ENCODE measurements at places on chromosomes 13 and 19.
A peak's percentile ranks its signal among the peaks of the same experiment; 100 is the strongest.

DNA sequence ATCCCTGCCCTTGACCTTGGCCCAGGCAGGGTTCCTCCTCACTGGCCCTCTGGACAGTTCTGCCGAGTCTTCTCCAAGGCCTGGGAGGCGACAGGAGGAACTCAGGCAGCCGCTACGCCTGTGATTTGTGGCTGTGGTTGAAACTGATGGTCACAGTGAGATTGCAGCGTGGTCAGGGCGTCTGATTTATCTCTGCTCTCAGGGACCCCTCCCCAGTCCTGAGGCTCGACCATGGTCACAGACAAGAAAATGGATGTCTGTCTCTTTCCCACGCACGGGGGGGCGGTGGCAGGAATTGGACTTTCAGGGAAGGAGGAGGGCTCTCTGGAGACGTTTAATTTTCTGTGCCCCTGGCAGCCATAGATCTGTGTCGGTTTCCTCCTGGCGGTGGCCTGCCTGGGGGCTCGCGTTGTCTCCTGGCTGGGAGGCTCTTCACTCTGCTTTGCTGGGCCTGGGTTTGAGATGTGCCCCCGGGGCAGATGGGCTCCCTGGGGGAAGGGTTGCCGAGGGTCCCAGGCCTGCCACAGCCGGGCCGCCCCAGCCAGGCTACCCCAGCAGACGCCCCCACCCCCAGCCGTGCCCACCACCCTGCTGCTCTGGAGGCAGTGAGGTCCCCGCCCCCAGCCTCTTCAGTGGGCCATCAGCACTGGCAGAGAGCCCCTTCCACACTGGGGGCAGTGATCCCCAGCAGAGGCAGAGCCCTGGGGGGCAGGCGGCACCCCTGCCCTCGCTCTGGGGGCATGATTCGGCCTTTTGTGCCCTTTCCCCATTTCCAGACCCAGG is 167.4 kb downstream of the KDM4B start:
- H3K27me3 ChIP-seq, result peaks cover 14% of the 10 kb centered on the region
- H3K4me1 ChIP-seq, result peaks cover 26% of the 10 kb centered on the region
- no peak overlapping the region for H3K4me3 ChIP-seq
- H3K36me3 ChIP-seq, result peaks cover 42% of the 10 kb centered on the region

DNA sequence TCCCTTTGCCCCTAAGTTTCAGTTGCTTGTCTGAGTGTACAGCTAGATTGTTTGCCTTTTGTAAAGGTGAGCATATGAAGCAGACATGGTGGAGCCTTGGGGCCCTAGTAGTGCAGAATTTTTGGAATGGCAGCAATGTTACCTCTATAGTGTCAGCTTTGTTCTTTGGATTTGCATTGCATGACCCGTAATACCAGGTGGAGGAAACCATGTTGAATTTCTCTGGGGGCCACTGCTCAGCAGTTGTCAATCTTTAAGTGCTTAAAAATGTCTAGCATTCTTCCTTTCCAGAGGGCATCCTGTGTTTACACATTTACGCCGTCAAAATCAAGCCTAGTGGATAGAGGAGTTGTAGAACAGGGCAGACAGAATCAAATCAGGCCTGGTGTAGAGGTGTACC is 303.3 kb downstream of the ATP8A2 start:
- H3K4me3 ChIP-seq, result no peak overlapping the region
- no peaks in the 10 kb centered on the region for H3K36me3 ChIP-seq
- H3K27ac ChIP-seq, result no peak overlapping the region
- no peak for DNase-seq

- no peak overlapping the region for H3K4me3 ChIP-seq
- no peaks in the 10 kb centered on the region for H3K36me3 ChIP-seq
- no peak overlapping the region for H3K27ac ChIP-seq
- DNase-seq, result no peak
- peaks cover 4% of the 10 kb centered on the region for H3K27me3 ChIP-seq
Measured at GRCh38 chr19:33875071-33875470, 78.4 kb downstream of the KCTD15 start.

DNA sequence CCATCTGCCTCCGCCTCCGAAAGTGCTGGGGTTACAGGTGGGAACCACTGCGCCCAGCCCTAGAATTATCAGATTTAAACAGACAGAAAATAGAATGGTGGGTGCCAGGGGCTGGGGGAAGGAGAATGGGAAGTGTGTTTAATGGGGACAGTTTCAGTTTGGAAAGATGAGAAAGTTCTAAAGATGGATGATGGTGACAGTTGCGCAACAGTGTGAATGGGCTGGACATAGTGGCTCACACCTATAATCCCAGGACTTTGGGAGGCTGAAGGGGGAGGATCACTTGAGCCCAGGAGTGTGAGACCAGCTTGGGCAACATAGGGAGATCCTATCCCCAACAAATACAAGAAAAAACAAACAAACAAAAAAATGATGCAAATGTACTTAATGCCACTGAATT is 15.9 kb downstream of the KANK2 start:
- H3K27ac ChIP-seq, result no peak overlapping the region
- H3K4me1 ChIP-seq, result peaks cover 8% of the 10 kb centered on the region
- no peaks in the 10 kb centered on the region for H3K36me3 ChIP-seq
- no peak overlapping the region for H3K4me3 ChIP-seq

- H3K4me3 ChIP-seq, result no peak overlapping the region
- no peaks in the 10 kb centered on the region for H3K27me3 ChIP-seq
- H3K4me1 ChIP-seq, result peaks cover 13% of the 10 kb centered on the region
- peaks cover 23% of the 10 kb centered on the region for H3K36me3 ChIP-seq
Measured at GRCh38 chr19:4099041-4099764, 24.7 kb downstream of the MAP2K2 start.

- no peaks in the 10 kb centered on the region for H3K36me3 ChIP-seq
- no peaks in the 10 kb centered on the region for H3K4me1 ChIP-seq
- H3K27ac ChIP-seq, result no peak overlapping the region
- DNase-seq, result no peak
- no peaks in the 10 kb centered on the region for H3K27me3 ChIP-seq
Measured at GRCh38 chr13:80035096-80035495, 305.8 kb downstream of the SPRY2 start.

DNA sequence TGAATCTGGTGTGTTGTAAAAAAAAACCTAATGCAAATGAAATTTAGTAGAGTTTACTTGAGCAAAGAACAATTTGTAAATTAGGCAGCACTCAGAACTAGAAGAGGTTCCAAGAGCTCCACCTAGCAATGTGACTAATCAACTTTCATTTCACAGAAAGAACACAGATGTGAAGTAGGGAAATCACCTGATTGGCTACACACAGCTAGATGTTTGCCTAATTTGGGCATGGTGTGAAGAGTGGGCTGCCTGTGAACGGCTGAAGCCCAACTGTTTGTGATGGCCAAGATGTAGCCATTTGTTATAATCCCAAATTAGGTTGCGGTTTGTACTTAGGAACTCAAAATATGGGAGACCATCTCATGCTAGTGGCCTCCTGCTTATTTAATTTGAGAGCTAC is 724.4 kb upstream of the SLITRK5 start:
- H3K27ac ChIP-seq, result no peak overlapping the region
- H3K4me3 ChIP-seq, result no peak overlapping the region
- no peaks in the 10 kb centered on the region for H3K27me3 ChIP-seq
- no peaks in the 10 kb centered on the region for H3K4me1 ChIP-seq
- DNase-seq, result no peak

GRCh38 chr13:109400209-109400608 is 386.2 kb downstream of the IRS2 start:
- H3K36me3 ChIP-seq, result no peaks in the 10 kb centered on the region
- no peak overlapping the region for H3K4me3 ChIP-seq
- no peak for DNase-seq
- no peaks in the 10 kb centered on the region for H3K4me1 ChIP-seq
- no peak overlapping the region for H3K27ac ChIP-seq

DNA sequence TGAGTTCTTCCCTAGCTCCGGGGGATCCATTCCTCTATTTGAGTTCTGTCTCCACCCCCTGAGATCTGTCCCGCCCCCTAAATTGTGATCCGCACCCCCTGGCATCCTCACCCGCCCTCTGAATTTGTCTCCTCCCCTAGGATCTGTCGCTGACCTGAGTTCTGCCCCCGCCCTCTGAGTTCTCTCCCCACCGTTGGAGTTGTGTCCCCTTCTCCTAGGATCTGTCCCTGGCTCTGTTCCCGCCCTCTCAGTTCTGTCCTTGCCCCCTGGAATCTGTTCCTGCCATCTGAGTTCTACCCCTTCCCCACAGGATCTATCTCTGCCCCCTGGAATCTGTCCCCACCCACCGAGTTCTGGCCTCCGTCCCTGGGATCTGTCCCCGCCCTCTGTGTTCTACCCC is 1.0 kb upstream of the SLC17A7 start:
- no peak overlapping the region for H3K27ac ChIP-seq
- peak; percentile 52 for DNase-seq
- peaks cover 17% of the 10 kb centered on the region for H3K36me3 ChIP-seq
- H3K4me3 ChIP-seq, result peak overlapping the region; percentile 81

DNA sequence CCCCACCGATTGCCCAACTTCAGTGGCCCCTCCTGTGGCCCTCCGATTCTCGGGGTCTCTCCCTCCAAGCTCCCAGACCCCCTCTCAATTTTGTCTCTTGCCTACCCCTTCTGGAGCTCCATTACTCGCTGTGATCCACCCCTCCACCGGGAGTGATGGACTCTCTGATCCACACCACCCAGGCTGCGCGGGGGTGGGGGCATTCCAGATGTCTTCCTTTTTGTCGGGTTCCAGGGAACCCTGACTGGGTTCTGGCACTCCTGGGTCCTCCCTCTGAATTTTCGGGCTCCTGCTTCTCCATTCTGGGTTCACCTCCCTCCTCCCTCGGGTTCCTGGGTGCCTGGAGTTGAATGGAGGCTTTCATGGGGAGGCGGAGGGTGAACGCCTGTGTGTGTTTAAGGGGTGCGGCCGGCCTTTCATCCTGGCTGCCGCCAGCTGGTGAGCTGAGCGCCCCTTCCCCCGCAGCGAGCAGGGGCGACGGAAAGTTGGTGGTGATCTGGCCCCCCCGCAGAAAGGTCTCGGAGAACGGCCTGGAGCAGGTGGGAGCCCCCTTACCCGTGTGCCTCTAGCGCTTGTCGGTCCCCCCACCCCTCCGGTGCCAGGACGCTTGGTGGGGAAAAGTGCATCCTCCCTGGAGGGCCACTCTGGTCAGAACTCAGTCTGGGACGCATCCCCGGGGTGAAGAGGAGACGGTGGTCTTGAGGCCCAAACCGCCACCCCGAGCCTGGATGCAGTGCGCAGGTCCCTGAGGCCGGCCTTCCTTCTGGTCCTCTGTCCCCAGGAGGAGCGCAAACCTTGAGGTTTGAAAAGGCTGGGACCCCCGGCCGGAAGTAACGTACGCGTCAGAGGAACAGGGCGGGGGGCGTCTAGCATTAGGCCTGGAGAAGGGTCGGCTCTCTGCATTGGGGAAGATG is 1.6 kb downstream of the MISP3 start:
- peak overlapping the region; percentile 85 for H3K27ac ChIP-seq
- peak overlapping the region; percentile 91 for H3K4me3 ChIP-seq
- DNase-seq, result peak; percentile 43
- no peaks in the 10 kb centered on the region for H3K36me3 ChIP-seq
- H3K4me1 ChIP-seq, result peaks cover 32% of the 10 kb centered on the region
- H3K27me3 ChIP-seq, result peaks cover 56% of the 10 kb centered on the region

- peak within 1 kb of the TSS; percentile 88 for H3K27ac ChIP-seq
- H3K36me3 ChIP-seq, result peaks cover 25% of the 10 kb centered on the region
- H3K4me3 ChIP-seq, result peak within 1 kb of the TSS; percentile 88
Measured at GRCh38 chr19:32345261-32346207, at the start of gene ZNF507. TSS of gene ZNF507 (plus strand) at chr19:32345610. CDS start at chr19:32352831, 7,221 bp downstream.

DNA sequence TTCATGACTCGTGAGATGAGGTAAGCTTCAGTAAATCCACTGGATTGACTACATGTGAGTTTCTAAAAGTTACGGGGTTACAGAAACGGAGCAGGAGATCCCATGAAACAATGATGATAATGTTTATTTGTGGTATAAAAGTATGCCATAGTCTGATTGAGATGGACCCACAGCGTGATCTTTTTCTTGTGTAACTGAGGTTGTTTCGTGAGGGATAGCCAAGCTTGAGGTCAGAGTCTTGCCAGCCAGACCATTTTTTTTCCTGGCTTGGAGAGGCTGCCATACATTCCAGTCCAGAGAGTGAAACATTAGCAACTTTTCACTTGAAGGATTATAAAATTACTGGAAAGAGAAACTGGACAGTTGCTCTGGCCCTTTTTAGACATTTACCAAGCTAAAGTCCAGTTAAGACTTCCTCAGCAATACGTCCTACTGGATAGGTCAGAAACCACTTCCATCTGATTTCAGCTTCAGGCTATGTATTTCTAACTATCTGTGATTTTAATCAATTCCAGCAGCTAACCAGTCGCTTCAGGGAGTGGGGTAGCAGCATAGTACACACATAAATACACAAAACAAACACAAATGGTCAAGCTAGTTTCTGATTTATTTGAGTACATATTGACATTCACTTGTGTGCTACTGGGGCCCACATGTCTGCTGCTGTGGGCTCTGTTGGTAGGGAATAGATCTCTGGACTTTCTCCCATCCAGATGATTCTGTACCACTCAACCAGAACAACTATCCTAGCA is 194.6 kb downstream of the POSTN start:
- H3K27me3 ChIP-seq, result no peaks in the 10 kb centered on the region
- H3K36me3 ChIP-seq, result no peaks in the 10 kb centered on the region
- H3K27ac ChIP-seq, result no peak overlapping the region
- H3K4me1 ChIP-seq, result no peaks in the 10 kb centered on the region

- H3K27me3 ChIP-seq, result peaks cover 10% of the 10 kb centered on the region
- H3K36me3 ChIP-seq, result no peaks in the 10 kb centered on the region
- H3K4me1 ChIP-seq, result no peaks in the 10 kb centered on the region
- no peak overlapping the region for H3K4me3 ChIP-seq
- no peak overlapping the region for H3K27ac ChIP-seq
- no peak for DNase-seq
Measured at GRCh38 chr13:98429531-98429930, 147.4 kb downstream of the STK24 start.

GRCh38 chr19:49676136-49676783 is 811 bp upstream of the PRMT1 start:
- H3K4me3 ChIP-seq, result peak overlapping the region; percentile 90
- peaks cover 12% of the 10 kb centered on the region for H3K36me3 ChIP-seq
- peak overlapping the region; percentile 97 for H3K27ac ChIP-seq
- no peak for DNase-seq
- H3K27me3 ChIP-seq, result no peaks in the 10 kb centered on the region

DNA sequence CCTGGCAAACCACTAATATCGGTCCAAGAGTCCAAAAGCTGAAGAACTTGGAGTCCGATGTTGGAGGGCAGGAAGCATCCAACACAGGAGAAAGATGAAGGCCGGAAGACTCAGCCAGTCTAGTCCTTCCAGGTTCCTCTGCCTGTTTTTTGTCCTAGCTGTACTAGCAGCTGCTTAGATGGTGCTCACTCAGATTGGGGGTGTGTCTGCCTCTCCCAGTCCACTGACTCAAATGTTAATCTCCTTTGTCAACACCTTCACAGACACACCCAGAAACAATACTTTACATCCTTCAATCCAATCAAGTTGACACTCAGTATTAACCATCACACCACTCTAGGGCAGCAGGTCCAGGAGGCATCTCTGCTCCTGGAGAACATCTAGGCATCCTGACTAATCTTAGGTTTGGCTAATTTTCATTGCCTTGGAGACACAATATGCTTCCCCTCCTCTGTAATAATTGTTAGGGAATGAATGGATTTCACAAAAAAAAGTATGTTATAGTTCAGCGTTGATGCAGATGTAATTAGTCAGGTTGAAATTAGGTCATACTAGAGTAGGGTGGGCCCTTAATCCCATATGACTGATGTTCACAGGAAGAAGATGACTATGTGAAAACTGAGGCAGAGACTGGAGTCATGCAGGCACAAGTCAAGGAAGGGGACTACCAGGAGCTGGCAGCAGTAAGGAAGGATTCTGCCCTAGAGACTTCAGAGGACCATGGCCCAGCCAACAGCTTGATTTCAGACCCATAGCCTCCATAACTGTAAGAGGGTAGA is 183.4 kb downstream of the RBM26 start:
- H3K36me3 ChIP-seq, result no peaks in the 10 kb centered on the region
- no peak overlapping the region for H3K27ac ChIP-seq
- H3K4me1 ChIP-seq, result no peaks in the 10 kb centered on the region
- H3K4me3 ChIP-seq, result no peak overlapping the region
- DNase-seq, result no peak
- H3K27me3 ChIP-seq, result peaks cover 21% of the 10 kb centered on the region
